ENCODE measurements at places on chromosomes 5 and 9. TPM values are rescaled to one million over a fixed set of nuclear protein-coding genes. Genes with fewer than 3 reads are reported as not detected.

GRCh38 chr5:130501151-130501865 is 597.0 kb downstream of the CHSY3 start:
- DNase-seq = no peak

- DNase-seq = peak; percentile 24
Observed at GRCh38 chr9:93612796-93613154, 36.4 kb downstream of the PHF2 start.

DNA sequence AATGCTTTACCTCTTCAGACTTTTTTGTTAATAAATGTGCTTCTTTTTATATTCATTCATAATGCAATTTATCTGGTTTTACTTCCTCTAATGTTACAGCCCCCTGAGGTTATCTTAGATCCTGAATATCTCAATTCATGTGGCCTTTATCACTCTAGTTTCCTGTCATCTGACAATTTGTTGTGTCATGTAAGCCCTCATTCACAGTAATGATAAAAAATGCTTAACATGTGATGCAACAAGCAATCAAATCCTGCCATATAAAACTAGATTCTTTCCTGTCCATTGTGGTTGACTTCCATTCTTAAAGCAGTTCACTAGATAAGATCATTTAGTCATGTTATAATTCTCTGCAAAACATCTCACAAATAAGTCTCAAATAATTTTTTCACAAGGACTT is 991.2 kb upstream of the ACO1 start:
- DNase-seq = peak; percentile 56

DNA sequence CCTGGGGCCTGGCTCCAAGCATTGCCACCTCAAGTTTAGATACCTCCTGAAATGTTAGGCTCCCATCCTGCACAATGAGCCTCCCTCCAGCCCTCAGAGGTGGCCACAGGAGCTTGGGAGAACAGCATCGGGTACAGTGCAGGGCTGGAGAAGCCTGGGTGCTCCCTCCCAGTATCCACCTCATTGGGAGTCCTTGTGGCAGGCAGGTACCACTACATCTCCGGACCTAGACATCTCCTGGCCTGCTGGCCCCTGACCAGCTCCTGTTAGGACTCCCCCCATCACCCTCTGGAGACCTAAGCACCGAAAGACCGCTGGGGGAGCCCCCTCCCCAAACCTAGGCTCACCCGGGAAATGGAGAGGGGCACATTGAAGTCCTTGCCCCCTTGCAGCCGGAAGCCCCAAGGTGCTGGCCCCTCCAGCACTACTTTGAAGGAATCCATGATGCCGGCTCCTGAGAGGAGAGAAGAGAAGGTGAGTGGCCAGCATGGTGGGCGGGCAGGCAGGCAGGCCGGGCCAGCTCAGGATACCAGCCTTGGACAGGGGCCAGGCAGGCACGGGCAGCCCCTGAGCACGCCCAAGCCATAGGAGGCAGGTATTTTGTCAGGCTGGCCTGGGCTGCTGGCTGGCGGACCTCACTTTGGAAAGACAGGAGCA is 1.2 kb downstream of the PDLIM7 start:
- DNase-seq = no peak

GRCh38 chr5:113359419-113359818 is 75.4 kb downstream of the TSSK1B start:
- peak; percentile 37 for DNase-seq

Gene GABRA6
- total RNA-seq = not detected
